ENCODE measurements at places on chromosomes 16 and 17.

- DNase-seq, result no peak
Observed at GRCh38 chr16:13968835-13969234, 48.9 kb downstream of the ERCC4 start.

DNA sequence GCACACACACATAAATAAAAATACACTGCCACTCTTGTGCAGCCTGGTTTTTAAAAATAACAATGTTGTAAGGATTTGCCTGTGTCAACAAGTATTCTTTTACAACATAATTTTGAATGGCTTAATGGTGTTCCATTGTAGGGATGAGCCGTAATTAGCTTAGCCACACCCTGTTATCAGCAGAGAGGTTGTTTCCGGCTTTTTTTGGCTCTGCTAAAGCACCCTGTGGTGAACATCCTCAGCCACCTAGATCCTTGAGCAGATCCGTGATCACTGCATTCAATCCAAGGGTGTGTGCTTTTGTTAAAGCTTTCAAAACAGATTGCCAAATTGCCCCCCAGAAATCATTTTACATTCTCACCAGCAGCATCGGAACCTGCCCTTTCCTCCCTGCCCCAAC lies 7.0 kb downstream of the KATNB1 start:
- no peak for DNase-seq

DNA sequence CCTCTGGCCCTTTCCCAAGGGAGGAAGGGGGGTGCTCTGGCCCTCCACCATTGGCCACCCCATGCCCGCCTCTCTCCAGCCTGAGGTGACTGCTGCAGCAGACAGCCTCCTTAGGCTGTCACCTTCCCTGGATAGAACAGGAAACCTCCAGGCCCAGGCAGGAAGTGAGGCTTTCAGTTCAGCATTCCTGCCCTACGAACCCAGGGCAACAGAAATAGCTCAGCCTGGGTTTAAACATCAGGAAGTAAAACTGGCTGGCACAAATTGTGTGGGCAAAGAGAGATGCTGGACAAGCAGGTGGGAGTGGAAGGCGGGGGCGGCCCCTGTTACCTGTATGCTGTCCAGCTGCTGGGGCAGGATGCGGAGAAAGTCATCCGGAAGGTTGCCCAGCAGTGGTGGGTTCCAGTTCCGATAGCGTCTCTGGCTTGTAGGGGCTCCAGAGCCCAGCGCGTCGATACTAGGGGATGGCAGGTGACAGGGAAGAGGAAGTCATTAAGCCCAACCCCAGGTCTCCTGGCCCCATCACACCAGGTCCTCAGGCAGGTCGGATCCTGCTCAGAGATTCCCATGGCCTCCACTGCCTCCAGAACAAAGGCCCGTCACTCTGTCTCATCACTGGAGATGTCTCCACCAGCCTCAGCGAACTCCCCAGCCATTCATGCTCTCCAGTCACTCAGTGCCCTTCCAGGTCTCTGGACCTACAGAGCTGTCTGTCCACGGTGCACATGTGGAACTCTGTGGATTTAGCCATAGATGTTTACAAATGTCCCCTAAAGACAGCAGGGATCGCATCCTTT lies 23.6 kb upstream of the MRPS23 start:
- DNase-seq, result no peak

DNA sequence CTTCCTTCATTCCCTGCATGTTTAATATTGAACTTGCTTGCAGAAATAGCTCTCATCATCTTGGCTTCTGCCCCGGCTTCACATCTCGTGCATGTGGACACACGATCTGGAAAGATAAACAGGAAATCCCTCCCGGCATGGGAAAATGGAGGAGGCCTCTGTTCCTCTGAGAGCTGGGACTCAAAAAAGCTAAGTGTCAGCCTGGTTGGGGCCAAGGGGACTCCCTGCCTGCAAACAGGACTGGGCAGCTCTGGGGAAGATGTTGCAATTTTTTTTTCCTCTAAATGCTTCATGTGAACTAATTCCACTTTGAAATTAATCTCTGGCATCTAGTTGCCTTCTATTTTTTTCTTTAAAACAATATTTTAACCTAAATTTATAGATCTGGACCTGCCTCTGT lies 24.8 kb downstream of the ITPRIPL2 start:
- no peak for DNase-seq

- DNase-seq, result no peak
Observed at GRCh38 chr17:77864234-77865111, 94.0 kb upstream of the TNRC6C start.

- no peak for DNase-seq
Observed at GRCh38 chr16:28261942-28262341, 30.4 kb upstream of the SBK1 start.

DNA sequence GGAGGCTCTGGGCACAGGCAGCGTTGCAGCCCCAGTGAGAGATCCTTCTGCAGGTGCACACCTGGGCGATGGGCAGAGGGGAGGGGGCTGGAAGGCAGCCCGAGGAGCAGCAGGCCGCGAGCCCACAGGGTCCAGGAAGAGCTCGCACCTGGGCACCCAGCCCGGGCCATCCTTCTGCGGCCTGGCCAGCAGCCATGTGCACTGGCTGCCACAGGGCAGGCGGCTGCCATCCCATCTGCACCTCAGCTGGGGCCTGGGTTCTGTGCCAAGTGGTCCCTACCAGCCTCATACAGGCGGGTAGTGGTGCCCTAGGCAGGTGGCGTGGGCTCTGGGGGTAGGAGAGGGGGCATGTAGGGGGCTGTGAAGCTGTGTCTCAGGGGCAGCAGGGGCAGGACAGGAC lies 197.2 kb downstream of the RBFOX3 start:
- DNase-seq, result no peak
